ENCODE measurements at places on chromosomes 13 and 19.
A peak's percentile ranks its signal among the peaks of the same experiment; 100 is the strongest.

DNA sequence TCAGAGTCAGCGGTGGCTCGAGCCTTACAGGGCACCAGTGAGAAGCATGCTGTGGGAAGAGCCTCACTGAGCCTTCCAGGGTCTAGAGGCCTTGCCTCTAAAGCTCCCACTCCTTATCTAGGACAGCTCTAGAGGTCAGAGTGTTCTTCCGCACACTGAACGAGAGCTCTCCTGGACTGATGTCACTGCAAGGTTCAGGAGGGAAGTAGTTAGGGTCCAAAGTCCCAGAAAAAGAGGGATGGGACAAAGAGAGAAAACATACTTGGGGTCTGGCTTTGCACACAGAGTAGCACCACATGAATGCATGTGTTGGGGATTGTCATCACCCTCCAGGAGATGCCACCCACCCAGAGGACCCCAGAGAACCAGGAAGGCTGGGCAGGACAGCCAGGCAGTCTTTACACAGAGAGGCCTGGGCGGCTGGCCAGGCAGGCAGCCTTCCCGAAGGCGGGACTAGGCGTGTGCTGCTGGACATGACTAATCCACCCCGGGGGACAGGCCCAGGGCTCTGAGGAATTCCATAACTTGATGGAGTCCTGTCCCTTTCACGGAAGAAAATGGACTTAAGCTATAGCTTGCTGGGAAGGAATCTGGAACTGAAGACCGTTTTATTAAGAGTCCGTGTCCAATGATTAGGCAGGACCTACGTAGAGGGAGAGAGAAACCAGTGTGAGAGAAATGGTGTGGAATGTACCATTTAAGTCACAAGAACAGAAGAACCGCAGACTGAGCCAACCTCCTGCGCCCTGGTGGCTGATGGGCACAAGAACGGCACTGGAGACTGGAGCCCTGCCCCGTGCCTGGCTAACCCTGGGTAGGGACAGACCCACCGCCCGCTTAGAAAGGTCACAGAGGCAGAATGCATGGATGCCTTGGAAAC is 16.6 kb upstream of the EPHX3 start:
- DNase-seq = peak; percentile 90

DNA sequence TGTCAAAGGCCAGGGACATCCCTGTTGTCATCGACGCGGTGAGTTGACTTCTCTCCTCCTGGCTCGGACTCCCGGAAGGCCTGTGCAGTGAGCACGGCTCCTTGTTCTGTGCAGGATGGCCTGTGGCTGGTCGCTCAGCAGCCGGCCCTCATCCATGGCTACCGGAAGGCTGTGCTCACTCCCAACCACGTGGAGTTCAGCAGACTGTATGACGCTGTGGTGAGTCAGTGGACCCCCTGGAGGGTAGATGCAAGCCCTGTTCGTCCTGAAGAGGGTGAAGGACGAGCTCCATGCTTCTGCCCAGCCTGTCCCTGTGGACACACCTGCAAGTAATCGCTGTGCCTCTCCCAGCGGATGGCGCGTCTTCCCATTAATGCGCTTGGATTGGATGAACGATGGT is 19.2 kb downstream of the NAXD start:
- DNase-seq = no peak

- DNase-seq = no peak
Observed at GRCh38 chr13:80571346-80572307, 230.7 kb upstream of the SPRY2 start.

DNA sequence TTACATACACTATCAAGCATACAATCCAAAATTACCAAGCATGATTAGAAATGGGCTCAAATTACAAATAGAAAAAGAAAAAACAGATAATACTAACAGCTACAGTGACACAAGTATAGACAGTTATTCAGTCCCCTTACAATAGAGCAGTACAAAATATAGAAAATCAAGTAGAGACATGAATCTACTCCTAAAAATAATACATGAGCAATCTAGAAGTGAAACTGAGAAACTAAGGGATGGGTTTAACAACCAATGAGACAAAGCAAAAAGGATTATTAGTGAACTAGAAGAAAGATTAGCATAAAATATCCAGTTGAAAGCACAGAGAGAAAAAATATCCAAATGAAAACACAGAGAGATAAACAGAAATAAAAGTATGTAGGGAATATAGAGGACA is 426.7 kb downstream of the TBC1D4 start:
- DNase-seq = no peak

GRCh38 chr19:33374236-33374714 is 766 bp downstream of the CEBPG start:
- DNase-seq = peak; percentile 53

- DNase-seq = peak; percentile 43
Observed at GRCh38 chr19:54662730-54663129, at the start of gene LILRB4. Gene LILRB4 (plus strand): TSS chr19:54662985. CDS start chr19:54663034, 49 bp downstream.

- DNase-seq = no peak
Observed at GRCh38 chr19:45785097-45785496, 2.8 kb upstream of the DMPK start.

GRCh38 chr13:38386421-38386820 is 36.8 kb downstream of the UFM1 start:
- no peak for DNase-seq

DNA sequence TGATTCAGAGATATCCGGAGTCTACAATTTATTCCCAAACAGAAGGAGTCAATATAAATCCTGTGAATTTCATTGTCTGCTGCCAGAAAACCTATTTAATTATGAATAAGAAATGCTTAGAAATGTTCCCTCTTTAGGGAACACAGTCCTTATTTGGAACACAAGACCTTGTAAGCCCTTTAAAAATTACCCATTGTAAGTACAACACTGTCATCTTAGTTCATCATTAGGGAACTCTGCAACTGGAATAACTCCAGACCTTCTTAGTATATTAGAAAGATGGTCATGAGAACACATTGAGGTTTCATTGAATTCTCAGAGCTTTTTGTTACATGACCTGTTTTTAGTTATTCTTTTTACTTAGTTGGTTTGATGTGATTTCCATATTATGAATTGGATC is 548.5 kb upstream of the KLF12 start:
- peak; percentile 69 for DNase-seq

DNA sequence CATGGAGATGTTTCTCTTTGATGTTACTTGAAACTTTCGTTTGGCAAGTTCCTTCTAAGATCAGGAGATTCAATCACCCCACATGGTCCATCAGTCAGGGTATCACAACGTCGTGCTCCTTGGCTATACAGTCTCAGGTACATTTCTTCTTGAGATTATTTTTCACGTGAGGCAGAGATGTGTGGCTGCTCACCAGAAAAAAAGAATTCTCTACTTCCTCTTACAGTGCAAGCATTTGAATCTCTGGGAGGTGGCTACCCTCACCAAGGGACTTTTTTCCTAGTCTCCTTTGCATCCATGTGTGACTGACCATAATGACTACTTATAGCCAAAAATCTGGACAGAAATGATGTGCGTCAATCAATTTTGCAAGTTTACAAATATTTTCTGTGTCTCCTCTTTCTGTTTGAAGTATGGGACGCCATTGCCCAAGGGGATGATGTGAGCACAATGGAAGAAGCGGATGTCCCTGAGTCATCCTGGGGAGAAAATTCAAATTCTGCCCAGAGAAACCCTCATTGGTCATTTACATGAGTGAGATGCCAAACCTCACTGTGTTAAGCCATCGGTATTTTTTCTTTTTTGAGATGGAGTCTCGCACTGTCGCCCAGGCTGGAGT is 8.6 kb upstream of the LAIR2 start:
- no peak for DNase-seq

GRCh38 chr13:110578363-110578762 is 16.8 kb upstream of the RAB20 start:
- DNase-seq = no peak

DNA sequence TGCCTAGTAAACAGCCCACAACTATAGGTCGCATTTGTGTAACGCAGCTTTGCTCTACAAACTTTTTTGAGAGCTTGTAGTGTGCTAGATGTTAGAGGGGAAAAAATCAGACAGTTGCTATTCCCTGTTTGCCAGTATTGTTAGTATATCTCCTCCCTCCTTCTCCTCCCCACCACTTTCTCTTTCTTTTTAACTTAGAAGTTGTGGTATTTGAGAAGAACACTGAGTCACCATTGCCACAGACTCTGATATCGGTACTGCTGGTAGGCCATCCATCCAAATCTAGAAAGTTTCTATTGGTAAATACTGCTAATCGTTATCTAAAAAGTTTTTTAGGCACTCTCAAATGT is 666 bp downstream of the POMP start:
- no peak for DNase-seq

DNA sequence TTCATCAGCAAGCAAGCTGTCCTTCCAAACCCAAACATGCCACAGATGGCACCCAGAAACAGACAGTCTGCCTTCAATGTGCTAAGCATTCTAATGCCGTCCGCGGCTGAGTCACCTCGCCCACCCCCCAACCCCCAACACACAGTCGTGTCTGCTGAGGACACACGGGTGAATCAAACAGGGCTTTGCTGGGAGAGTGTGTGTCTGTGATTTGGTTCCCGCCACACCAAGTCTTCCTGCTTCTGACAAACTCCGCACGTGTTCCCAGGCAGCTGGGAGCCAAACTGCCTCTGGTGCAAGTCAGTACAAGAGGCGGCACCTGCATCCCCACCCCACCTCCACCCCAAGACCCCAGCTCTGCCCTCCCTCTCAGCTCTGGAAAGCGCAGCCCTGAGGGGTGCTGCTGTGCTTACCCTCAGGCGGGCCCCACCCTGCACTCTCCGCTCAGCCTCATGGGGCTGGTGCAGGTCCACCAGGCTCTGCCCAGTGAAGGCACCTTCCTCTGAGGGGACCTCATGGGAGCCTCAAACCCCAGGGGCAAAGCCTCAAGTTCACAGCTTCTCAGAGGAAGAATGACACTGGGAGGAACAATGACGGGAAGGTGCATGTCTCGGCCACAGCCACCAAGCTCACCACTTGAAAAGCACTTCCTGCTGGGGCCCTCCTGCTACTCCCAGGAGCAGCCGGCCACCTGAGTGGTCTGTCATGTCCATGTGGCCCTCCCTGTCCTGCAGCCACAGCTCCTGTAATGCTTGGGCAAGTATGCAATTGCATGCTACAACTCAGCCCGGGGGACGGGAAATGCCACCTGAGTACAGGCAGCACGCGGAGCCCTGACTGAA is 15.0 kb upstream of the SLC35E1 start:
- DNase-seq = no peak

GRCh38 chr19:5141850-5142724 is 173.2 kb downstream of the KDM4B start:
- no peak for DNase-seq

DNA sequence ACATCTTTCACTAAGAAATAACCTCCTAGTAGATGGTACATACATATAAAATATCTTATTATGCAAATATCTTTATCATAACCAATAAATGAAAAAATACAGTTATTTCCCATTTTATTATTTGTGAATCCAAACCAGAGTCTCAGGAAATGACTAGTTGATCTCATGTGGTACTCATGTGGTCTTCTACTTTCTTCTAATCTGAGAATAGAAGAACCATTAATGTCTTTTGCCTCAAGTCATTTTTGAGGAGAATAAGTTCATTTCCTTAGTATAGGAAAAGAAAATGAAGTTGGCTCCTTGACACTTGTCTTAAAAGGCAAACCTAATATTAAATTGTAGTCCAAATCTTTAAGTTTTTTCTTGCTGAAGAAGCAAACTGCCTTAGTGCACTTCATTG is 106.7 kb downstream of the EDNRB start:
- DNase-seq = no peak

DNA sequence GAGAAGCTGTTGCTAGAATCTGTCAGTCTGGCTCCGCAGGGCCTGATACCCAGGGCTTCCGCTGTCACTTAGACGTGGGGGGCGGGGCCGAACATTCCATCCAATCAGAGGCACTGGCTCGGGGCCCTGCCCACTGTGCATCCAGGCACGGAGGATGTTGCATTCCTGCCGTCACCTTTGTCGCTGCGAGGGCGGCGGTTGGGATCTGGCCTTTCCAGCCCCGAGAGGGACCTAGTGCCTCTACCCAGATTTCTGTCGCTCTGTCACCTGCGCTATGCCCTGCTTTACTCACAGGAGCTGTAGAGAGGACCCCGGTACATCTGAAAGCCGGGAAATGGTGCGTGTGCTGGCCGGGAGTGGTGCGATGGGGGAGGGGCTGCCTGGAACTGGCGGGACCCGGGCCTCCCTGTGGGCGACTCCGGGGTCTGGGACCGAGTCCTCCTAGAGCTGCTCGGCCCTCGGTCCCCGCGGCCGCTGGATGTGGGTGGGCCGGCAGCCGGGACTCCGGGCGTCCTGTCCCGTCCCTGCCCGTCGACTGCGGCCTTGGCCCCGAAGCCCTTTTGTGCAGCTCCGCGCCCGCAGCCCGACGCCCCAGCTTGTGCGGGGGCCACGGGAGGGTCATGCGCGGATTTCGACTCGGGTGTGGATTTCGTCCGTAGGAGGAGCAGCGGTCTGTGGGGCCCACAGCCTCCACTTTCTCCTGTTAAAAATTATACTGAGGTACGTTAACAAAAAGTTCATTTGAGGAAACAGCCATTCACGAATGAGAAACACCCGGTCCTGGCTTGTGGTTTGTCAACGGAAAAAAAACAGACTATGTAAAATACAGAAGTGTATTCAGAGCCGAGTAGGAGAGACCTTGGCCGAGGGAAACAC is at the start of gene ZNF439:
Gene ZNF439, plus strand, starts transcription at position 133 of the 876 bp plus-strand sequence. Its CDS starts 142 bp downstream, at position 275.
- peak; percentile 90 for DNase-seq

GRCh38 chr19:21396121-21396520 is 812 bp upstream of the ZNF493 start:
- DNase-seq = no peak

DNA sequence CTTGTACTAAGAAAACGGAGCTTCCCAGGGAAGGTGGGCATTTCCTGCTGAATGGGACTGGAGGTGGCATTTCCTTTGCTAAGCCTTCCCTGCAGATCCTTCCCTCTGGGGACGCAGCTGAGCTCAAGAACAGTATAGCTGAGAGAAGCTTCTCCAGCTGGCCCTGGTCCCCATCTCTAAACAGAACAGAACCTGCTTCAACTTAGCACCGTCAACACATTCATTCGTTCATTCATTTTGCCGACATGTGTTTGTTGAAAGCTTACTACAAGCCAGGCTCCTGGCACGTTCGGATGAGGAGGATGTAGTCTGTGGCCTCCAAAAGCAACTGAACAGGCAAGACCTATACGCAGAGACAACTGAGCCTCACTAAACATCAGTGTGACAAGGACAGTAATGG is 36.6 kb upstream of the PEPD start:
- DNase-seq = peak; percentile 17

GRCh38 chr13:98984983-98985382 is 7.1 kb upstream of the DOCK9 start:
- DNase-seq = no peak

DNA sequence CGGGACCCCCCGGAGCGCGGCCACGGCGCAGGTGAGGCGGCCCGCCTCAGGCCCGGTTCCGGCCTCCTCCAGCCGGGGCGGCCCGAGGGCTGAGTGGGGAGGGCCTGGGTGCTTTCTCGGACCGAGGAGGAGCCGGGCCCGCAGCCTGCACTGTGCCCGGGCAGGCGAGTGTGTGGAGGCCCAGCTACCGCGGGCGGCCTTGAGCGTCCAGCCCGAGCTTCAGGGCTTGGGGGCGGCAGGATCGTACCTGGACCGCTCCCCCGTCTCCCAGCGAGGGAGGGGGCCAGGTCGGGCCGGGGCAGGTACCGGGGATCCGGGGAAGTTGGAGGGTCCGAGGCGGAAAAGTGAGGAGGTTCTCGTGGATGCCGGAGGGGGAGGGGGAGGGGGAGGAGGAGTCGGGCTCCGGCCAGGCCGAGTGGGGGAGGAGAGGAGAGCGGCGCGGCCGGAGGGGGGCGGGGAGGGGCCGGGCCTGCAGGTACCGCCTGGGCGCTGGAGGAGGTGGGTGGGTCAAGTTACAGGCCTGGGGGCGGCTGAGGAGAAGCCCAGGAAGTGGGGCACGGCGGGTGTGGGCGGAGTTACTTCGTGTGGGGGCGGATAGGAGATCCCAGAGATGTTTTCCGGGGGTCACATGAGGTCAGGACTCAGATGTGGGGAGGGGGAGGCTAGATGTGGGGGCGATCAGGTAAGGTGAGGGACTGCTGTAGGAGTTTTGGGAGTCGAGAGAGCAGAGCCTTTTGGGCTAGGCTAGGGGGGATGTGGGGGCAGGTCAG is 545 bp downstream of the NACC1 start:
- DNase-seq = peak; percentile 46
